ENCODE measurements at places on chromosomes 1 and 21.

- DNase-seq: no peak
These were observed 79.3 kb upstream of the SPAG17 start for GRCh38 chr1:118264343-118264742.

DNA sequence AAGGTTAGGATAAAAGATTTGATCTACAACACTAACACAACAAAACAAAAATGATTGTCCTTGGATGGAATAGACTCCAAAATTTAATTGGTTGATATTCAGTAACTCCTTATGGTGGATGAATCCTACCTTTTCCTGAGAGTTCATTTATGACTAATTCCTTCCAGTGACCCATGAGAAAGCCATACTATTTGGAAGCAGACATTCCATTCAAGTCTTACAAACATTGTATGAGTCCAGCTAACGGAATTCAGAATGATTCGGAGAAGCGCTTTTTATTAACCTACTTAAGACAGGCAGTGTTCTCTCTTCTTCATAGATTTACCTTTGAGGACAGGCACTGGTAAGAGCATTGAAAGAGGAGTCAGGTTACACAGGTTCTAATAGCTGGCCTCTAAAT, 155.6 kb upstream of the ZNF648 start:
- no peak for DNase-seq

GRCh38 chr1:24191860-24192259, 4.8 kb upstream of the IFNLR1 start:
- DNase-seq: no peak

- DNase-seq: no peak
These were observed 124.7 kb downstream of the TYW3 start for GRCh38 chr1:74857676-74858075.

DNA sequence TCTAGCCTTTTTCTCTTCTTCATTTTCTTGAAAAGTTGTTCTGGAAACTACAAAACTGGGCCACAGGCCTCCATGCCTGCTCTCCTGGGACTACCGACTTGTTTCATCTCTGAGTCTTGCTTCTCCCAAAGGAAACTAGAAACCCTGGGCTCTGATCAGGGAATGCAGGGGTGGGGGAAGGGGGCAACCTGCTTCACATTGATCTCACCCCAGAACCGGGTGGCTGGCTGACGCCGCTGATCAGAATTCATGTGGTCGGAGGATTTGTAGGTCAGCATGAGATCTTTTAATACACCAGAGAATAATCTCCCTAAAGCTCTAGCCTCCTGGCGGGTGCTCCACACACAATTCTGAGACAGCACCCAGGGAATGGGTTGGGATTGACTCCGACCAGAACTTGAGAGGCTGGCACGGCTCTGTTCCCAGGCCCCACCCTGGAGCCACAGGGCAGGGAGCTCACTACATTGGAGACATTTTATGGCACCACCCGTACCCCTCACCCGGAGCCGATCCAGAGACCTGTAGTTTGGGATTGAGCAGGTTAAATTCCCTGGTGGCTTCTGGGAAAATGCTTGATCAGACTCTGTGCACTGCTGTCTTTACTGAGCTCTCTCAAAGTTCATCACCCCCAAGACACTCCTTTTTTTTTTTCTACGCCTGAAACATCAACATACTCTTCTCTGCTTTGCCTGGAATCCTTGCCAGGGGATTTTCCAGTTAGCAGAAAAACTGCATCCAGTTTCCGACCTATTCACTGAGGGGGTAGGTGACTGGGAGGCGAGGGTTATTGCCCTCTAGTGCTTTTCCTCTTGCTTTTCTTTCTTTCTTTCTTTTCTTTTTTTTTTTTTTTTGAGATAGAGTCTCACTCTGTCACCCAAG, 12.2 kb upstream of the ARHGEF10L start:
- no peak for DNase-seq

DNA sequence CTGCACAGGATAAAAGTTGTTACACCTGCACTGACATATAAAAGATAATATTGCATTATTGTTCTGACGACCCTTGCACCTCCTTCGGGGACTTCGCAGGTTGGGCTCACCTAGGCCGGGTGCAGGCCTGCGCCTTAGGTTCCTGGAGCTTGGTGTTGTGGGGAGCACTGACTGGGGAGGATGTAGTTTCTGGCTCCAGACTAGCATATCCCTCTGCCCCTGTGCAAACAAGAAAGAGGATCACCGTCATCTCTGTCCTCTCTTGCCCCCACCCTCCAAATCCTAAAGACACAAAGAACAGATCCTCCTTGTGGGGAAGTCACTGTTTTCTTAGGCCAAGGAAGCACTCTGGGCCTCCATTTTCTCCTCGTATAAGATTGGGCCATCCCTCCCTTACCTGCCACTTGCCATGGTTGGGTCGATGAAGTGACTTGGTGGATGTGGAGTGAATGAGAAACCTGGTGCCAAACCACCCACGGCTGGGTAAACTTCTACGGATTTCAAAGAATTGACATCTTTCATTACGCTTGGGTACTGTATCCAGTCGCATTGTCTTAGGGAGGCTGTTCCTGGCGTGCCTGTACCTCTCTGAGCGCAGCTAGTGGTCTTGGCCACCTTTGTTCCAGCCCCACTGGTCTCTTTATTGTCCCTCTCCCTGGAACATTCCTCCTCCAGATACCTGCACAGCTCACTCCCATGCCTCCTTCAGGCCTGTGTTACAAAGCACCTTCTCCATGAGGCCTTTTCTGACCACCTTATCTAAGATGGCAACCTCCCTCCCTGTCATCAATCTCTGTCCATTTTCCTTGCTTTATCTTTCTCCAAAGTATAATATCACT, 34.4 kb upstream of the PKP1 start:
- DNase-seq: no peak

- DNase-seq: no peak
These were observed 14.7 kb upstream of the RAP1A start for GRCh38 chr1:111604931-111605330.

GRCh38 chr1:33247545-33247944, 8.7 kb upstream of the ZNF362 start:
- no peak for DNase-seq

DNA sequence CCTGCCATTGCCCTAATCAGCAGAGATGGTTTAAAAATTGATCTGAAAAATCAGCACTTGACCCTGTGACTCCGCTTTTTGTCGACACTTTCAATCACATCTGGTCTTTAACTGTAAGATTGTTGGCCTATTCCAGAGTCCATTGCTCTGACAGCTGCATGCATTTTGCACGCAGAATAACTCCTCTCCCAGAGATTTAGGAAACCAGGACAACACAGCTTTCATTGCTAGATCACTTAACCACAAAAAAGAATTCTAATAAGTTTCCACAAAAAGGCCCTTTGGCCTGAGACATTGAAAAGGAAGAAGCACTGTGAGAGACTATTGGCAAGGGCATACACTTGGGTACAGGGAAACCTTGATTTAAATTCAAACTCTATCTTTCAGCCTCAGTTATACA, 373.1 kb downstream of the TGFB2 start:
- DNase-seq: no peak

DNA sequence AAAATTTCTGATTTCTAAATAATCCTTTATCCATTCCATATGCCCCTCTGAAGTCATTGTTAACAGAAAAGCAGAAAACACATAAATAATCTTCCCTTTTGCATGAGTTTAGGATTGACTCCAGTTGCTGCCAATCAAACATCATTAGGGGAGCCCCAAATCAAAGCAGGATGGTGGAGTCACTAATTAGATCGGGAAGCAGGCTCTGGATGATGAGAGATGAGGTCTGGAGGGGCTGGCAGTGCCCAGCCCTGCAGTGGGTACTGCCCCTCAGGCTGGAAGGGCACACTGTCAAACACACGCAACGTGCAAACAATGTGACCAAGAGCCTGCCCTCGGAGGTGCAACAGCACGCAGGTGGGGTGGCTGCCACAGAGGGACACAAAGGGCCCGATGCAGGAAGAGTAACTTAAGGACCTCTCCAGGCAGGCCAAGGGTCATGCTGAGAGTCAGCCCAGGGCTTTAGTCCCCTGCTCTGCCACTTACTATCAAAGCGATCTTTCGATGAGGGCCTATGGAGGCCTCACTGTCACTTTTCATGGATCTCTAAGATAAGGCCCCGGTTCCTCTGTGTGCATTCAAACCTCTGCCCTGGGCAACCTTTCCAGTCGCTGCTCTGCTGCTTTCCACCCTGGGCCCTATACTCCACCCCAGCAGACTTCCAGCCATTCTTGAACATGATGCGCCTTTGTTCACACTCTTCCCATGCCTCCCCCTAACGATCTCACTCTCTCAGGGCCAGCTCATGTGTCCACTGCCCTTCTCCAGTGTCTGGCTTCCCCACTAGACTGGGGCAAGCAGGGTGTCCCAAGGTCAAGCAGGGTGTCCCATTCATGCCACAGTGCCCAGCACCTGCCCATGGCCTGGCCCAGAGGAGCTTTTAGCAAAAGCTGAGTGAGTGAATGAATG, 98.9 kb downstream of the DMRTB1 start:
- no peak for DNase-seq

DNA sequence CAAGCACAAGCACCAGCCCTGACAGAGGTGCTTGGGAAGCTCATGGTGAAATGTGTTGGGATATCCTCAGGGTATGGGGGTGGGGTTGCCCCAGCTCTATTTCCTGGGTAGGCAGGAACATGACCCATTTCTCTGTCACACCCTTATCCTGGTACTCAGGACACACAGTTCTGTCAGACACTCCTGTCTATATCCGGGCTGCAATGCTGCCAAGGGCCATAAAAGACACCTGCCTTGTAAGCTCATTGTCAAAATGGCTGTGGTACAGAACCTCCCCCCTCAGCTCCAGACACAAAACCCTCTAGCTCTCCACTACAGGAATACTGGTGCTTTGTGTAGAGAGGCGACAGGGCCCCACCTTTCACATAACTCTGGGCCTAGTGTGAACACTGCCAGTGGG, 636.7 kb downstream of the PLA2G4A start:
- DNase-seq: no peak

GRCh38 chr1:228001738-228002535, 4.9 kb upstream of the WNT3A start:
- DNase-seq: no peak

- no peak for DNase-seq
These were observed 491.1 kb upstream of the LRRC7 start for GRCh38 chr1:69076631-69077030.

DNA sequence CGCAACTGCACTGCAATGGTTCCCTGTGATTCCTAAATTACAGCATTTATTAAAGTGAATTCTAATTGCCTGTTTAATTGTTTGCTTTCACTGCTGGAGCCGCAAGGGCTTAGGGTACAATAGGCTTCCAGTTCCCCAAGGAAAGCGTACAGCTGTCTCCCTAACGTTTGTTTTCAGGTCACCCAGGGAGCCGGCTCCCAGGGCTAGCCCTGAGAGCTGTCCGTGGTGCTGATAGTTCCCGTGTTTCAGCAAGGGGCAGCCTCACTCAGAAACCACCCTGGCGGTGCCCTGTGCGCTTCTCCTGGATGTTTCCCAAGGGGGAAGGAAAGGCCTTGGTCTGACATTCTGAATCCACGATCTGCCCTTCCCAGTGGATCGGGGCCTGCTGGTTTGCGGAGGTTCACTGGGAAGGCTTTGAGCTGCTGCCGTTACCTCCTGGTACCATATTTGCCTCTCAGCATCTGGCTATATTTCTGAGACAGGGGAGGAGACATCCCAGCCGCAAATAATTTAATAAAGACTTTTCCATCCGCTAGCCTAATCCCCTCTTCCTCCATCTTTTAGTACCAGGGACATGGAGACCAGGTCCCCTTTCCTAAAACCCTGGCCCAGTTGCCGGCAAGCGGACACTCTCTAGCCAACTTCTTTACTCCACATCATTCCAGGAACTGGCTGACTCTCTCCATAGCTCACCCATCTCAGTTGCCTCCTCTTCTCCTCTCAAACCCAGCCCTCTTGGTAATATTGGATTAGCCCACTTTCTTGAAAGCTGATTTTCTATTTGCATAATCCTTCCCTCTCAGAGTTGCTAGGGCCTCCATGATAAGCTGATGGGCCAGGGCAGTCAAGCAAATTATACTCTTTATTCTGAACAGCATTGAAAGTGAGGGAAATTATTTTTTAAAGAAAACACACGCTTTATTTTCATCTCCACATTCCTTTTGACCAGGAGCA, 149.0 kb downstream of the IGSF21 start:
- DNase-seq: peak; percentile 8

- peak; percentile 56 for DNase-seq
These were observed 5.0 kb upstream of the CHI3L2 start for GRCh38 chr1:111222308-111223125.

DNA sequence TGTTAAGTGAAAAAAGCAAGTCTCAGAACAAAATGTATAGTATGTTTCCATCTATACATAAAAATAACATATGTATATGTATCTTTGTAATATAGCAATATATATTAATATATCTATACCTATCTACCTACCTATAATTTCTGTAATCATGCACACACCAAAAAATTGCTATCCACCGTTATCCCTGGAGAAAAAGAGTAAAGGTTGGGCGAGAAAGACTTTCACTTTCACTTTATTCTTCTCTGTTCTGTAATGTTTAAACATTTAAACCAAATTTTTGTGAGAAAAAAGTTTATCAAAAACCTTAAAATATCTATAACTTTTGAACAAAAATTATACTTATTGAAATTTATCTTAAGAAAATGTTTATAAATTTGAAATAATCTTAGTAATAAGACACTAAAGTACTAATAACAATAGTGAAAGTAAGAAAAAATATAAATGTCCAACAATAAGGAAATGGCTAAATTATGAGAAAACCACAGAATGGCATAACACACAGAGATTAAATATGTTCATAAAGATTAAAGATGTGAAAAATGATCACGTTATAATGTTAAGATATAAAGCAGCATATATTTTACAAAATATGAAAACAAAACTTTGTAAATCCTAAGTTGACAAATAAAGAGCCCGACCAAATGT, 74.0 kb upstream of the LRRC53 start:
- DNase-seq: no peak

DNA sequence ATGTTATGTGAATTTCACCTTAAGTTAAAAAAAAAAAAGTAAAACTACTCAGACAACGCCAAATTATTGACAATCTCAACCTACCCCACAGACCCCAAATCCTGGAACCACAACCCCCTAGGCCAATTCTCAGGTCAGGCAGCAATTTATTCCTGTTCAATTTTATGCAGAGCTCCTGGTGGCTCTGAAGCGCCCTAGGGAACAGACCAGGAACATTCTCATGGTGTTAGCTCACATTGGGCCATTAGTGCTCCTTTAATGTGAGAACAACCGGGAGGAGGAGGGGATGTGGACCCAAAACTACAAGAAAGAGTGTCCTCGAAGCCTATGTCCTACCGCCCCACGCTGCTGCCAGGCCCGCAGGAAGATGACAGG, 403 bp upstream of the PSEN2 start:
- DNase-seq: peak; percentile 55
